CD4-positive, alpha-beta T cell treated with Interleukin-2 at 100 ng/mL for 4 hours (primary cell): ENCODE measurements at places on chromosomes 13 and 19.

GRCh38 chr13:69704311-69704710, 403.3 kb upstream of the ATXN8OS start:
- no peak for DNase-seq

GRCh38 chr13:87497426-87497825, 173.7 kb upstream of the SLITRK5 start:
- DNase-seq: no peak

DNA sequence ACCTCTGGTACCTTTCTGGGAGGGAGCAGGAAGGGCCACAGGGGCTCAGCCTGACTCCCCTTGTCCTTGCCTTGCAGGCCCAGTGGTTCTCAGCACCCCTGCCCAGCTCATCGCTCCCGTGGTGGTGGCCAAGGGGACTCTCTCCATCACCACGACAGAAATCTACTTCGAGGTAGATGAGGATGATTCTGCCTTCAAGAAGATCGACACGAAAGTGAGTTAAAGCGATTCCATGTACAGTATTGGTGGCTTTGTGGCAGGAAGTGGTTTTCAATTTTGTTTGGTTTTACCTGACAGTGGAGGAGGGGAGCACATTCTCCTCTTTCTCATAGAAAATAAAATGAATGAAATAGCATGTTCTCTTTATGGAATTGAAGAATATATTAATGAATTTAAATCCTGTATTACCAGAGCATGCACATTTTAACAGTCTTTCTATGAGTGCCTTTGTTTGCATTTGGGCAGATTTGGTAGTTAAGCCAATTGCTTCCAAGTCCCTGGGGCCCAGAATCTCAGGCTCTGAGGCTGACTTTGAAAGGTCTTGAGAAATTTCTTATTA, 4.1 kb downstream of the MAB21L1 start:
- no peak for DNase-seq

- DNase-seq: no peak
Observed at GRCh38 chr13:50425772-50426171, 410.5 kb downstream of the KCNRG start.

DNA sequence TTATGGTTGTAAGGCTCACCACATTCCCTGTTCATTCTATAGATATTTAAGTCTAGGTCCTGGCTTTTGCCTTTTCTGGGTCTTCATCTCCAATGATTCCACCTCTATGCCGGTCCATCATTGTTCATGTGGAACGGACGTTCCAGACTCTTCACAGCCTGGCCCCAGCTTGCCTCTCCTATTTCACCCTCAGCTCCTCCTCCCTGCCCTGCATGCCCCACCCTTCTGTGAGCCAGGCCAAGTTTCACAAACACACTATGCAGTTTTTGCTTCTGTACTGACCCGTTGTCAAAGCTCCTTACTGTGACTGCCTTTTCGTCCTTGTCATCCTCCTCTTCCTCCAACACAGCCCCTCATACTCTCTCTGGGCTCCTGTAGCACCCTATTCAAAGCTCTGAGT, 31.3 kb downstream of the TEX26 start:
- DNase-seq: no peak

GRCh38 chr13:48778610-48779009, 124.9 kb downstream of the CYSLTR2 start:
- no peak for DNase-seq

DNA sequence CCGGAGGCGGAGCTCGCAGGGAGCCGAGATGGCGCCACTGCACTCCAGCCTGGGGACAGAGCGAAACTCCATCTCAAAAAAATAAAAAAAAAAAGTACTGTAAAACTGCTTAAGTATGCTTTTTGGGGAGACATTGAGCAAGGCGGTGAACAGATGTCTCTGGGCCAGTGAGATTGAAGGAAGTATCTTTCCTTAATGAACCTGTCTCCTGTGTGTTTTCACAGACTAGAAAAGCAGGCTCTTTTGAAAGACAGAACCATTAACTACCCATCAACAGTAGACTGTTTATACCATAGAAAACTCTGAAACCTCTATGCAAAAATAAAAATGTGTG, 1.5 kb upstream of the ECH1 start:
- no peak for DNase-seq

- DNase-seq: no peak
Observed at GRCh38 chr13:98018293-98018692, 64.8 kb downstream of the IPO5 start.

GRCh38 chr19:23762884-23763711, 4.4 kb upstream of the ZNF681 start:
- DNase-seq: peak; percentile 86

DNA sequence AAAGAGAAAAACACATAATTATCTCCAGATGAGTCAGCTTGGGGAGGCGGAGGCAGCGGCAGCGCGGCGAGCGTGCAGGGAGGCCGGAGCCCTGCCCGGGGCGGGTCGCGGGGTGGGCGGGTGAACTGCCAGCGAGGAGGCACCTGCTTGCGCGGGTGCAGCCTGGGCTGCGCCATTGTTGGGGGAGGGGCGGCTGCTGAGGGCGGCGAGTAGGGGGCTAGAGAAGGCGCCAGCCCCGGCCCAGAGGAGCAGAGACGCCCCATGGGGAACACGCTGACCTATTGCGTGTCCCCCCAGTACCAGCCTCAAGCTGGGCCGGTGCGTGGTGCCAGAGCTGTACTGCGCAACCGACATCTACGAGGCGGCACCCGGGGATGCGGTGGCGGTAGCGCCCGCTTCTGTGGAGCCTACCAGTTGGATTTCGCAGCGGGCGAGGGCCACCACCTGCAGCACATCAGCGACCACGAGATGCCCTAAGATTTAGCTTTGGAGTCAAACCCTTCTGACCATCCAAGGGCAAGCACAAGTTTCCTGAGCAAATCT, 16.7 kb downstream of the ZNF100 start:
- no peak for DNase-seq

- DNase-seq: no peak
Observed at GRCh38 chr19:35379992-35380391, 9.1 kb downstream of the GPR42 start.

DNA sequence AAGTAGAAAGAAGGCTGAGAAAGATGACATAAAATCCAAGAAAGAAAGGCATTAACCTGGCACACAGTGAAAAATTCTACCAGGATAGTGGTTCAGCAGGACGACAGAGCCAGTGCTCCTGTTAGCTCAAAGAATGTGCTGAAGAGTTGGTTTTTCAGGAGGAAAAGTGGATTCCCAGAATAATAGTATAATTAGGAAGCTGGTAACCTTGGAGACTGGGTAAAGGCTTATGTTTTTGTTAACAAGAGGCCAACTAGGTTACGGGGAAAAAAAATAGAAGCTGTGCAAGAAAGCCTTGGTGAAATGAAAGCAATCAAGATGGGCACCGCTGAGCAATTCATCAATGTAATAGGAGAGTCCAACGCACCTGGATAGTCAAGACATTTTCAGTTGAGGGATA, 54.7 kb downstream of the SLC15A1 start:
- no peak for DNase-seq

DNA sequence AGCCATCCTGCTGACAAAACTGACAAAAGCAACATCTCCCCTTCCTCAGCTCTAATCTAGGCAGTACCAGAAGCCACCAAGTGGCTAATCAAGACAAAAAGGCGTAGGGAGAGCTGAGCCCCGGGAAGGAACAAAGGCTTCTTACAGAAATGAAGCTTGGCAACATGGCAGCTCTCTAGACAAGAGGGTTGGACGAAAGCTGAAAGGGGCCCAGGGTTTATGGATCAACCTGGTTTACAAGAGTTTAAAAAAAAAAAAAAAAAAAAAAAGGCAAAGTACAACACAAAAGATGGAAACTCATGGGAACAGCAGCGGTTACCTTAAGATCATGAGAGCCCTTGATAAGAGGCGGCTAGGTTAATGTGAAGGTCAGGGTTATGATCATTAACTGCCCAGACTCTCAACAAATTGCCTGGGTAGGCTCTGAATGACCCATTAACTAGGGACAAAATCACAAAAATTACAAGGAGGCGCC, 14.0 kb downstream of the ZC3H4 start:
- no peak for DNase-seq

- DNase-seq: no peak
Observed at GRCh38 chr13:93235258-93236015, 8.8 kb downstream of the GPC6 start.

DNA sequence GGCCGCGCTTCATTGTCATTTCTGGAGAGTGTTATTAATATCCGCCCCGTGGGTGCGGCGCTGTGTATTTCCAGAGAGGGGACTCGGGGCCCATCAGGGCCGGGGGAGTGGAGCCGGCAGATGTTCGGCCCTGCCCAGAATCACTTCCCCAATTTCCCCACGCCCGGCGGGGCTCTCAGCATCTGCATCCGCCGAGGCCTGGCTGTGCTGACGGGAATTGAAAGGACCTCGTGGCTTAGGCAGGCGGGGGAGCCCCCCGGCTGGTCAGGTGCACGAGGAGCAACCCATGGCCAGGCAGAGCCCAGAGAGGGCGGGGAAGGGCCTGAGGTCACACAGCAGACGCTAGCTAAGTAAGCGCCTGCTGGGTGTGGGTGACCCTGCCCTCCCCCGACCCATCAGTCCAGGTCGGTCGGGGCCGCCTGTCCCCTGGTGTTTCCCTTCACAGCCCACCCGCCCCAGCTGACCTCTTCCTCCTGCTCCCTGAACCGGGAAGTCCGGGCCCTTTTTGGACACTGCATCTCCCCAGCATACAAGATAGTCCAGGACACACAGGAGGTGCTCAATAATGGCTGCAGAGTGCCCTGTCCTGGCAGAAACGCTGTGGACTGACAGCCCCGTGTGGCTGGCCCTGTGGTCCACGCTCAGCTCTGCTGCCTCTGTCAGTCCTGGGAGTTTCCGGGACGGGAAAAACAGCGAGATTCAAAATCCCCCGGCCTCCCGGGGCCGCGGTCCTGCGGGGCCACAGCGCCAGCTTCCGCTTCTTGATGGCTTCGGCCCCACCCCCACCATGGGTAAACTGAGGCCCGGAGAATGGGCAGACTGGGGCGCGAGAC, 22.1 kb downstream of the ARID3A start:
- DNase-seq: no peak

- DNase-seq: no peak
Observed at GRCh38 chr13:21898459-21898858, 227.6 kb downstream of the FGF9 start.

GRCh38 chr13:42594481-42595252, 20.7 kb downstream of the TNFSF11 start:
- DNase-seq: peak; percentile 61

DNA sequence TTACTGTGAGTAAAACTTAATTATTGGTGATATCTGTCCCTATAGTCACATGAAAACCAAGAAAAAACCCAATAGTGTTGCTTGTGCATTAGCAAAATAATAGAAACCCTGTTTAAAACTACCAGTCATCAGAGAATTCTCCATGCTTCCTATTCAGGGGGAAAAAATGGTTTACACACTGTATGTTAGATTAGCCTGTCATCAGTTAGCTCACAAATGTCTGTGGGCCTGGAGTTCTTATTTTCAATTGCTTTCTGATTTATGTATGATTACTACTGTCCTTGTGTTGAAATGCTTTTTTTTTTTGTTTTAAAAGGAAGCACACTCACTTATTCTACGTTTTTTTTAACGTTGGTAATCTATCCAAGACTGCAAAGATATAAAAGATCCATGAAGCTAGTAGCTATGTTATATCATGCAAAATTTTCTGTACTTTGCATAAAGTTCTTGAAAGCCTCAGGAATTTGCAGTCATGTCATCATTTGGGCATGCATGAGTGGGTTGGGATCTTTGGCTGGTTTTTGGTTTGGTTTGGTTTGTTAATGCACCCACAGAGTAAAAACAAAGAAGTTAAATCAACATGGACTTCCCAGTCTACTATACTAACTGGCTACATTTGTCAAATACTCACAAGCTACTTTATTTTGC, 25.9 kb downstream of the RXFP2 start:
- DNase-seq: no peak

DNA sequence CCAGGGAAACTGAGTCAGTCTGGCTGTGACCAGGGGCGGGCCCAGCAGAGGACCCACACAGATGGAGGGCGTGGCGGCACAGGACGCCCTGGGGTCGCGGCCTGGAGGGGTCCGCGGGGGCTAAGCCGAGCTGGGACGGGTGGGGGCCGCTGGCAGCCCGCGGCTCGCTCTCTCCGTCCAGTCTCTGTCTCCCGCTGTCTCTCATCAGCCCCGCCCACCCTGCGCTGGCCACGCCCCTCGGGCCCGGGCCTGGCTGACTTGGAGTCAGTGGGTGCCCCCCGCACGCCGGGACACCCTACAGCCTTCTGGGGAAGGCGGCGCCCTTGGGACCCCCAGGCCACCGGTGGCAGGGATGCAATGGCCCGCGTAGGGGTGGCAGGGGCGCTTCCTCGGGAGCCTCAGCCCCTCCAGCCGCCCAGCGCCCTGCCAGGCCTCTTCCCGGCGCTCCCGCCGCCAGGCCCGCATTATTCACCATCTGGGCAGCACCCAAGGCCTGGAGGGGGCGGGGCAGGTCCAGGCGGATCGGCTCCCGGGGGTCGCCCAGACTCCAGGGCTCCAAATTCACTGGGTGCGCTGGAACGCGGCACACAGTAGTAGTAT, at the start of gene TBXA2R:
Gene TBXA2R, minus strand, starts transcription at position 186 of the 600 bp plus-strand sequence. CDS start 6,241 bp downstream, outside the sequence.
- DNase-seq: peak; percentile 32

DNA sequence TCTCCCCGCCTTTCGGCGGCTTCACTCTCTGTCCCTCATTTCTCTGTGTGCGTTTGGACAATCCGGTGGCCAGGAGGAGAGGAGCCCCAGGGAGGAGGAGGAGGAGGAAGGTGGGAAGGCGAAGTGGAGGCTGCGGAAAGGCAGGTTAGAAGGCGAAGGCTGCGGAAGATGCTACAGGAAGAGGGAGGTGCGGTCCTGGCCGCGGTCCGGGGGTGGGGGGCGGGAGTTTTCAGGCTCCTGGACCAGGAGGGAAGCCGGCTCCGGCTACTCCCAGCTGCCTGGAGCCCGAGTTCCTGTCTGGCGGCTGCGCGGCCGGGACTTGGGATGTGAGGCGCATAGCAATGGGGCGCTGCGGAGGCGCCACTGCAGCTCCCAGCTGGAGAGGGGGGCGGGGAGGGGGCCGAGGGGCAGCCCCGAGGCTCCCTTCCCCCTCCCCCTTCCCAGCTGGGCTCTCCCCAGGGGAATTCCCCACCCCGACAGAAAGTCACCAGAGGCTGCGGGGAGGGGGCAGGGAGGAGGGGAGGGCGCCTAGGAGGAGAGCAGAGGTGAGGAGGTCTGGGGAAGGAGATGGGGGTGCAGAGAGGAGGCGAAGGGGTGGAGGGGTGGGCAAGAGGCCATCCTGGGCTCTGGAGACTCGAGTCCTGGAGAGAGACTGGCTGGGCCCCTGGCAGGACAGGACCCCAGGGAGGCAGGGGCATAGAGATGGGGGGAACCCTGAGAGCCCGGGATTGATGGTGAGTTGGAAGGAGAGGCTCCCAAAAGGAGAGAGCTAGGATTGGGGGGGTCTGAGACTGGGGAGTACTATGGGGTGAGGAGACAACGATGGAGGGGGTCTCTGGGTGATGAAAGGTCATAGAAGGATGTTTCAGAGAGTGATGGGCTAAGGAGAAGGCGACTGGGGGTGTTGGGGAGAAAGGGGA, 2.0 kb downstream of the LRRC4B start:
- DNase-seq: no peak

DNA sequence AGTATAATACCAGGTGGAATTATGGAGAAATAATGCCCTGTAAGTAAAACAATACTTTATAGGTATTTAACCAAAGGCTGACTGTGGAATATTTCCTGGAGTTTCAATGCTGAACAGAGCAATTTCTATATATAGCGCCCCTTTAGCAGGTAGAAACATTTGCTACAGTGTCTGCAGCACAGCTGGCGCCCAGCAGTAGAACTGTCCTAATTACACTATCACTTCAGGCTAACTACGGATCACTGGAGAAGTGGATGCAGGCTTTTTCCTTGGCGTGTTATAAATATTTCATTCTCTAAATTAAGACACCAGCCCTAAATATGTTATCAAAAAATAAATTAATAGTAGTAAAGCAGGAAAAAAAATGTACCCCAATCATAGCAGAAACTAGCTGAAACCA, 3.1 kb downstream of the SHISA2 start:
- DNase-seq: no peak

GRCh38 chr13:20348018-20348417, 115.9 kb upstream of the GJB6 start:
- DNase-seq: no peak
